T-helper 22 cell (primary cell): ENCODE measurements at places on chromosomes 13 and 19.

GRCh38 chr13:95388420-95389079 is 87.3 kb upstream of the ABCC4 start:
- DNase-seq, result no peak

GRCh38 chr19:16380314-16380695 is 55.7 kb downstream of the KLF2 start:
- DNase-seq, result no peak

- DNase-seq, result no peak
Measured at GRCh38 chr19:42468273-42468796, 25.6 kb upstream of the CXCL17 start.

GRCh38 chr13:74966275-74966674 is 515.7 kb downstream of the TBC1D4 start:
- no peak for DNase-seq
